CD8-positive, alpha-beta memory T cell (primary cell): ENCODE measurements at places on chromosomes 11 and 22.

DNA sequence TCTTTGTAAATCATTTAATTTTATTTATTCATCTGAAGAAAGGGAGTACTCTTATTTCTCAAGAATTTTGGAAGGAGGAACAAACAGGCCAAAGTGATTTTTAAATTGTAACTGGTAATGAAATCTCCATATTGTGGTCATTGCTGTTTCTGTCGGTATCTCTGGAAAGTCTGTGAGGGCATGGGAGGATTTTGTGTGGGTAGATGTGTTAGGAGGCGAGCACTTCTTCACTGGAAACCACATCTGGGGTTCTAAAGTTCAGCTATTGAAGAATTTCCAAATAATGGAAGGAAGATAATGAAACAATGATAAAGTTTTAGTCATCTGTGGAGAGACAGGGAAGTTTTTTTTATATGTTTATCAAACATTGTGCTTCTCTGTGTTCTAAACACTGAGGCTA lies 6.6 kb downstream of the TRIM34 start:
- no peak for DNase-seq
- peaks cover 15% of the 10 kb centered on the region for H3K36me3 ChIP-seq
- H3K27ac ChIP-seq = no peak overlapping the region
- peaks cover 5% of the 10 kb centered on the region for H3K4me1 ChIP-seq

DNA sequence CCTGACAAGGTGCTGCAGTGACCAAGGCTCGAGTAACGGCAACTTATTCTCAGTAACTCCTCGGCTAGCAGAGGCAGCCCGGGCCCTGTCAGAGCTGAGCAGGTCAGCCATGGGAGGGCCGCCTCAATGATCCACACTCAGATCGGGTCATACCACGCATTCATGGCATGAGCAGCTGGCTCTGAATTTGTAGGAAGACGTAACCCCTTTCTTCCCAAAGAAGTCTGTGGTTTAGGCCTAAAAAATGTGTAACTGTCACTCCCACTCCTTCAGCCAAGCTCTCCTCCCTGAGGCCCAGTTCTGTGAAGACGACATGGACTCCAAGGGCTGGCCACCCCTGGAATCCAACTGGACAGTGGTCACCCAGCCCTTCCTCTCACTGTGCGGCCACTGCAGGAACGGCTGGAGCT lies 30.0 kb downstream of the PPP2R1B start:
- no peaks in the 10 kb centered on the region for H3K4me1 ChIP-seq
- no peak for DNase-seq
- peaks cover 5% of the 10 kb centered on the region for H3K36me3 ChIP-seq
- H3K4me3 ChIP-seq = no peak overlapping the region

DNA sequence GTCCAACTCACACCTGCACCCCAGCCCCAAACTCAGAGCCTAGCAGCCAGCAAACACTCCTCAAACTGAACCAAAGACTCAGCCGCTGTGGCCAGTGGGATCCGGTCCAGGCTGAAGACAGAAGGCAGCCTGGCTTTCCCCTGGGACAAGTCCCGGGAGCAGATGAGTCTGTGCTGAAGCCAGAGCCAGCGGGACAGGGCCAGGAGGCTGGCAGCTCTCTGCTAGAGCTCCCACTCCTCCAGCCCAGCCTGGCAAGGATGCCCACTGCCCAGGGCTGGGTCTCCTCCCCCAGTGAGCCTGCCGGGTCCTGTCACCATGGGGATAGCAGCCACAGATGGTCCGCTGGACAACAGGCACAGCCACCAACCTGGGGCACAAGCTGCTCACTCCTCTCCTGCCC lies 42.9 kb upstream of the PRR5 start:
- H3K4me1 ChIP-seq = peaks cover 10% of the 10 kb centered on the region
- no peak overlapping the region for H3K27ac ChIP-seq
- no peak overlapping the region for H3K4me3 ChIP-seq
- no peaks in the 10 kb centered on the region for H3K27me3 ChIP-seq
- DNase-seq = no peak
- H3K36me3 ChIP-seq = no peaks in the 10 kb centered on the region

DNA sequence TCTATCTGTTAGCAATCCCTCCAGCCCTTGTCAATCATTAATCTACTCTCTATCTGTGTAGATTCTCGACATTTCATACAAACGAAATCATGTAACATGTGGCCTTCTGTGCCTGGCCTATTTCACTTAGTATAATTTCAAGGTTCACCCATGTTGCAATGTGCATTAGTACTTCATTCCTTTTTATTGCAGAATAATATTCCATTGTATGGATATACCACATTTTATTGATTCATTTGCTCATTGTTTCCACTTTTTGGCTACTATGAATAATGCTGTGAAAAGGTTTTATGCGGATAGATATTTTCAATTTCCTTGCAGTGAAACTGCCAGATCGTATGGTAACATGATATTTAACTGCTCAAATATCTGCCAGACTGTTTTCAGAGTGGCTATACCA lies 100.1 kb downstream of the MIAT start:
- H3K4me1 ChIP-seq = no peaks in the 10 kb centered on the region
- no peak for DNase-seq
- H3K27ac ChIP-seq = no peak overlapping the region
- no peak overlapping the region for H3K4me3 ChIP-seq

DNA sequence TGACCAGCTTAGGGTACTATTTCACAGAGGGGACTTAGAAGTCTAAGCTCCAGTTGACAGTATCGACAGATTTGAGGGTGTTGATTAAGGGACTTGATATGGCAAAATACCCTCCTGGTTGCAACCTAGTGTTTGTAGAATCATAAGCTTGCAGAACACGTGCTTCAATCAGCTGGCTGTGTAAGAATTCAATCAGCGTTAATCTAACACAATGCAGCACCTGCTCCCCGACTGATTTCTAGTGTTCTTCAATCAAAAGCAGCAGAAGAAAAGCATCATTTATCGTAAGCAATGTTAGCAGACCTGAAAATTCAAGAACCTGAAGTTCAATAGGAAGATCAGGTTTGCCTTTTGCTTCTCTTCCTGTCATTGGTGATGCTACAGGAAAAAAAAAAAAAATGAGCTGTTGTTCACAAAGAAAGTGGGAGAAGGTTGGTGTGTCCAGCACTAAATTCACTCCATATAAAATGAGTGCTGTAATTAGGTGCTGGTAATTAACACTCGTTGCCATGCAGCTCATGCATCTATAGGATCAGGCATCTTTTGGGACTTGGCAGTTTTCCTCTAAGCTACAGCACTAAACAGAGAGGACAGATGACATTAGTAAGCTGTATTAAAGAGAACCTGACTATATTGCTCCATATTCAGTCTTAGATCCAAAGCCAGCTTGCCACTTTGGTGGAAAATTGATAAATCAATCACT lies 840.3 kb downstream of the OPCML start:
- no peak overlapping the region for H3K4me3 ChIP-seq
- no peaks in the 10 kb centered on the region for H3K36me3 ChIP-seq
- no peak for DNase-seq
- no peaks in the 10 kb centered on the region for H3K27me3 ChIP-seq

DNA sequence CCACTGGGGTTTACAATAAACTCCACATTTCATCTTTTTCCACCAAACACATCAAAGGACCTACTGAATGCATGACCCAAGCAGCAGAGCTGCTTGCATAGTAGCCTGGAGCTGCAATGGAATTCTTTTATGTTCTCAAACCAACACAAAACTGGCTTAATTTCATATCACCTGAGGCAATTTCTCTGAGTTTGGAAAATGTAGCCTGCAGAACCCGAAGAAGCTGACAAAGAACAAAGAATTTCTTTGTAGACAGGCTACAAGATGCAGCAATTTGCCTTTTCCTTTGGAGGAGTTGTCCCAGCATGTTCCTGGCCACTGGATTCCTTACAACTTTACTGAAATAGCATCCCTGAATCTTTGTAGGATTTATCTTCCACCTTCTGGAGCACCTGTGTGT lies 5.5 kb upstream of the TECTA start:
- H3K27me3 ChIP-seq = no peaks in the 10 kb centered on the region
- H3K4me1 ChIP-seq = no peaks in the 10 kb centered on the region
- no peak overlapping the region for H3K27ac ChIP-seq
- no peak overlapping the region for H3K4me3 ChIP-seq
- DNase-seq = no peak

DNA sequence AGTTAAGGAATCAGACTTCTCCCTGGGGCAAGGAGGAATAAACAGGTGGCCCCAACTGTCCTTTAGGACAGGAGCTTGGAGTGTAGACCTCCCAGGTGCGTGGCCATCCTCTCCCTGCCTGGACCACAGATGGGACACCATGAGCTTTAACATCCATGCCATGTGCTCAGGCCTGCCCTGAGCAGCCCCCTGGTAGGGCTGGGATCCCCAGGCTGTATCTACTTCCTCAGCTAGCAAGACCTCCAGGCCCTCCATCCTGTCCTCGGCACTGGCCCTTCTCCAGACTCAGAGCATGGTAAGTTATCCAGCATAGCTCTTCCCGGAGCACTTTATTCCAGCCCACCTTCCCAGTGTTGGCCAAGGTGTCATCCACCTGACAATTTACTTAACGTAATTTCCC lies 5.7 kb downstream of the CD6 start:
- H3K36me3 ChIP-seq = peaks cover 27% of the 10 kb centered on the region
- no peak overlapping the region for H3K4me3 ChIP-seq
- no peak overlapping the region for H3K27ac ChIP-seq
- no peaks in the 10 kb centered on the region for H3K27me3 ChIP-seq
- no peak for DNase-seq
